ENCODE measurements at places on chromosomes 6 and 20.

DNA sequence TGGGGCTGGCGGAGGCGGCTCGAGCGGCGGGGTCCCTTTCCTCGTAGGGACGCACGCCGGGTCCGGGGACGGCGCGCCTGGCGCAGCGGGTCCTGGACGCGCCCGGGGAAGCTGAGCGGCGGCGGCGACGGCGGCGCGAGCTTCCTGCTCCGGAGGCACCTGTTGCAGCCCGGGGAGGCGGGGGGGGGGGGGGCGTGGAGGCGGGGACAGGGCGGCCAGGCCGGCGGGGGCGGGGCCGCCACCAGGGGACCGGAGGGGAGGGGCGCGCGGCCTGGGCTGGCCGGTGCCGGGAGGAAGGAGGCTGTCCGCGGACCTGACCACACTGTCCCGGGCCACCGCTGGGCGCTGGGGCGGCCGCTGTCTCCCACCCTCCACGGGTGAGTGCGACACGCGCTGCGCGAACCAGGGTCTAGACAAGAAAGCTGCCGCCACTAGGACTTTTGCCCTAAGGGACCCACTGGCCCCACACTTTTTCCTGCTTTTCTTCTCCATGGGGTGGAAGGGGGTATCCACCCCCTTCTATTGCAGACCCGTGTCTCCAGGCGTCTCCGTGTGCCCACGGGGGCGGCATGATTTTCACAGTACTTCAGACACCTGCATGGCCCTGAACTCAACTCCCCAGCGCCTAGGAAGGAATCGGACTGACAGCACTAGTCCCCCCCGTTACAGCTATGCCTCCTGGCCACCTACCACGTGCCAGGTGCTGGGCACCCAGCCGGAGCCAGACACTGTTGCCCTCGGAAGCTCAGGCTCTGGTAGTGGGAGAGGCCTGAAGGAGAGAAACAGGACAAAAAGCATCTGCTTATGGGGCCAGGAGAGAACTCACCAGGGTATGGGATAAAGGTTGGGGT is at the start of gene NFATC2:
NFATC2 (minus strand) TSS at position 149 of the 851 bp plus-strand sequence. CDS start 220 bp downstream, outside the sequence.
- DNase-seq = no peak

DNA sequence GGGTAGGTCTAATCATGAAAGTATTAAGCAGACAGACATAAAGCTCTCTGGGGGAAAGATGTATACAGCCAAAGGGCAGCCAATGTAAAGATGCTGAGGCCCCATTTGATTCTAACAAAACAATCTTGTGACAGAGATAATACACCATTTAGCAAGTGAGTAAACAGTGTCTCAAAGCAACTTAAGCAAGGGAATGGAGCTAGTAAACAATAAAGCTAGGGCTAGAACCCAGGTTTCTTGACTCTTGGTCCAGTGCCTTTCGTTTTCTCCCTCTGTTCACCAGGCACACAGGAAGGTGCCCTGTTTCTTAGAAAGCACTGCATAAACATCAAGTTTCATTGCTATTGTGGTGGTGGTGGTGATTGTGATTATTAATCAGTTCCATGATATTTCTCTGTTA is 5.1 kb downstream of the ELOVL2 start:
- no peak for DNase-seq

GRCh38 chr6:19753826-19754225 is 83.3 kb upstream of the ID4 start:
- DNase-seq = no peak

GRCh38 chr6:157323255-157323965 is at the start of gene TMEM242:
Gene TMEM242, minus strand, starts transcription at chr6:157323519. Its CDS starts 20 bp downstream, at chr6:157323499.
- peak; percentile 64 for DNase-seq

DNA sequence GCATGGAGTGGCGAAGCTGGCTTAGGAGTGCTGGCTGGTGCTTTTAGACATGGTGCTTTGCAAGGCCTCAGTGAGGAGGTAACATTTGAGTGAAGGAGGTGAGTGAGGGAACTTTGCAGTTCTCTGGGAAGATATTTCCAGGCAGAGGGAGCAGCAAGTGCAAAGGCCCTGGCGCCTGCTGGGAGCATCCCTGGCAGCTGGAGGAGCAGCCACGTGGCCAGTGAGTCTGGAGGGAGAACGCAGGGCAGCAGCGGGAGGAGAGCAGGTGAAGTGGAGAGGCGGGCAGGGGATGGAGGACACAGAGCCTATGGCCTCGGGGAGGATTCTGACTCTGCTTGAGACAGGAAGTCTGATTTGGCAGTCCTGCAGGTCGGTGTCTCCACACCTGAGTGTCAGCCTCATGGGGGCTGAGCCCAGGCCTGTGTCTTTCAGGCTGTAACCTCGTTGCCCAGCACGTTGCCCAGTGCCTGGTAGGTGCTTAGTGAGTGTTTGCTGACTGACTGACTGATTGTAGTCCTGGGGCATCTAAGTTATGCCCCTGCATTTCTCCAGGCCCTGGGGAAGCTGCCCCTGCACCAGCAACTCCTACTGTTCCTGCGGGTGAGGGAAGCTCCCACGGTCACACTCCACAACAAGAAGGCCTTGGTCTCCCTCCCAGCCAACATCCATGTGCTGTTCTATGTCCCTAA is 11.0 kb upstream of the BPIFB4 start:
- DNase-seq = no peak

- DNase-seq = no peak
Measured at GRCh38 chr6:11473008-11473740, 64.4 kb upstream of the TMEM170B start.

DNA sequence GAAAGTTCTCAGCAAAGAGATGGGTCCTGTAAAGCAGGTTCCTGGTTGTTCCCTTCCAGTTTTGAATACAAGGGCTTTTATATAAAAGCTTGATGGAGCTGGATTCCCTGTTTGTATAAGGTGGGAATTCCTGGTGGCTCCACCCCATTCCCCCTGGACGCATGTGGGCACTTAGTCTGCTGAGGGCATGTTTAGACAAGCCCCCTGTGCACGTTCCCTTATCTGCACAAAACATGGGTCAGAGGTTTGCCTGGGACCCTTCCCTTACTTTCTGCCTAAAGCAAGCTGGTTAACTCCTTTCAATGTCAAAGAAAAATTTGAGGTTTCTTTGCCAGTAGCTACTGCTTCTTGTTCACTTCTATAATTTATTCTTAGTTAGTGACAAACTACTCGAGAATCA is 181.1 kb downstream of the BCKDHB start:
- no peak for DNase-seq

DNA sequence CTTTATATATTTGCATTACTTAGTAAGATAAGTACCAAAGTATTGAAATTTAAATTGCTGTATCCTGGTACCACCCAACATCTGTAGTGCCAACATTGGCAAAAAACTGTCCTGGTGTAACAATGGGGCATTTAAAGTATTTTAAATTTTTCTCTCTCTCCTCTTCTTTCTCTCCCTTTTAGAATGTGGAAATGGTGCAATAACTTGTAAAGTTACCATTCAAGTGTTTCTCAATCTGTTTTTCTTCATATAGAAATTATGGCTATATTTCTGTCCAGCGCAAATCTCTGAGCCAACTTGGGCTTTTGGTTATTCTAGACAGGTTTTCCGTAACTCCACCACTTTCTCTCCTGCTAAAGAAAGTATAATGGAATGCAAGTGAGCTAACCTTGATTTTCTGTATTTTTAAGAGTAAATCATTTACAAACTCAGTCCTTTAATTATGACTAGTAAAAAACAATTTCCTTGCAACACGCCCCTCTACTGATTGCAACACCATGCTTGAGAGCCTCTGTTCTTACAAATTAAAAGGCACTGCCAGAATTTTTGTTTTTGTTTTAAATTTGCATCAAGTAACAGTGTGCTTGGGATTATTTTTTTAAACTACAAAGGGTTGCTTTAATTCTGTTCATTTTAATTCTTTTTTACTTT is 324.2 kb upstream of the CITED2 start:
- DNase-seq = no peak

- no peak for DNase-seq
Measured at GRCh38 chr6:43170417-43170930, 595 bp upstream of the SRF start.

DNA sequence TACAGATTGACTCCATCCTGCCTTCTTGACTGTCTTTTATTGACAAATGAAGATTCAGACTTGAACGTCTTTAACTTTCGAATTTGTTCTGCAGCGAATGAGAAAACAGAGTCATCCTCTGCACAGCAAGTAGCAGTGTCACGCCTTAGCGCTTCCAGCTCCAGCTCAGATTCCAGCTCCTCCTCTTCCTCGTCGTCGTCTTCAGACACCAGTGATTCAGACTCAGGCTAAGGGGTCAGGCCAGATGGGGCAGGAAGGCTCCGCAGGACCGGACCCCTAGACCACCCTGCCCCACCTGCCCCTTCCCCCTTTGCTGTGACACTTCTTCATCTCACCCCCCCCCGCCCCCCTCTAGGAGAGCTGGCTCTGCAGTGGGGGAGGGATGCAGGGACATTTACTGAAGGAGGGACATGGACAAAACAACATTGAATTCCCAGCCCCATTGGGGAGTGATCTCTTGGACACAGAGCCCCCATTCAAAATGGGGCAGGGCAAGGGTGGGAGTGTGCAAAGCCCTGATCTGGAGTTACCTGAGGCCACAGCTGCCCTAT is 12.2 kb downstream of the BRD2 start:
- no peak for DNase-seq

DNA sequence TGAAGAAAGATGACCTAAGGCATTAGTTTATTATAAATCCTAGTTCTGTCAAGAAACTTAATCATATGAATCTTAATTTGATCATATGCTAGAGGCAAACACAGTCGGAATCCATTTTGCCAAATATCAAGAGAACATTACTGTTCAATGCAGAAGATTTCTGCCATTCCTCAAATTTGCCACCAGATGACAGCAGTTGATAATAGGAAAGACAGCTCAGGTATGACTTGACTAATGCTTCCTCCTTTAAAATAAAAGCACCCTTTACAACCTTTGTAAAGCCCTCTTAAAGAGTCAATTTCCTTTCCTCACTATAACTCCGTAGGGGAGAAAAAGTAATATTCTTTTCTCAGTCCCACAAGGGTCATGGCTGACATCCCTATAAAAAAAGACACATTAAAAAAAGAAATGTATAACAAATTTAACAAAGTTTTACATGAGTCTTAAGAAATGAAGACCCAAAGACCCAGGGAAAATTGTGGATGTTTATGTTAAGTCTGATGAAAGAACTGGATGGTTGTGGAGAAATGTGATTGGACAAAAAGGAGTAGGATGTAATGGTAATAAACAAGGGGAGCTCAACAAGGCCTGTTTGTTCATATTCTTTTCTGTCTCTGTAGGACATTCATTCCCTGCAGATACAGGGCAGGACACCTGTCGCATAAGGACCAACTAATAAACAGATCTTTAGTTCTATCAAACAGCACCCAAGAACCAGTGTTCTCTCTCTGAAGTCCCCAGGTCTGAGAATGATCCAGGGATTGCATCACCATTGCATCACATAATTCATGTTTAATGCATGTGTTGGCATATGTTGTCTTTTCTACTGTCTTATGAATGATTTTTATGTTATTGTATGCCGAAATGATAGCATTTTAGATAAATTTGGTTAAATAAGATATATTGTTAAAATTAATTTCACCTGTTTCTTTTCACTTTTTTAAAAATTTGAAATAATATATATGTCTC is 23.0 kb upstream of the IL17A start:
- no peak for DNase-seq

- DNase-seq = no peak
Measured at GRCh38 chr6:85421972-85422371, 27.9 kb upstream of the NT5E start.

DNA sequence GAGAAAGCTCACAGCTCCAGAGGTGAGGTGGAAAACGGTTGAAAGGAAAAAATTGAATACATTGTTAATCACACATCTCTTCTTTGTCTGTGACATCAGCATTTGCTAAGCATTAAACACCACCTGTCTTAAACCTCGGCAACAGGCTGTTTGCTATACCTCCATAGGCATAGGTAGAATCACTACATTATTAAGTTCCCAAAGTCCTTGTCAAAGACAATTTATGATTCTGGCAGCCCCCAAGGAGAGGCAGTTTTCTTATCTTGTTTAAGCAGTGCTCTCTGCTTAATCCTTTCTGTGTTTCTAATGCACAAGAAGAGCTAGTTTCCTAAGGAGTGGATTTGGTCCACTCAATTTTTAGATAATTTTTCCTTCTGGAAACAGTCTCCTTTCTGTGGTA is 249.7 kb downstream of the NKAIN2 start:
- DNase-seq = no peak

GRCh38 chr6:1606780-1607515 is 2.8 kb upstream of the FOXC1 start:
- no peak for DNase-seq

DNA sequence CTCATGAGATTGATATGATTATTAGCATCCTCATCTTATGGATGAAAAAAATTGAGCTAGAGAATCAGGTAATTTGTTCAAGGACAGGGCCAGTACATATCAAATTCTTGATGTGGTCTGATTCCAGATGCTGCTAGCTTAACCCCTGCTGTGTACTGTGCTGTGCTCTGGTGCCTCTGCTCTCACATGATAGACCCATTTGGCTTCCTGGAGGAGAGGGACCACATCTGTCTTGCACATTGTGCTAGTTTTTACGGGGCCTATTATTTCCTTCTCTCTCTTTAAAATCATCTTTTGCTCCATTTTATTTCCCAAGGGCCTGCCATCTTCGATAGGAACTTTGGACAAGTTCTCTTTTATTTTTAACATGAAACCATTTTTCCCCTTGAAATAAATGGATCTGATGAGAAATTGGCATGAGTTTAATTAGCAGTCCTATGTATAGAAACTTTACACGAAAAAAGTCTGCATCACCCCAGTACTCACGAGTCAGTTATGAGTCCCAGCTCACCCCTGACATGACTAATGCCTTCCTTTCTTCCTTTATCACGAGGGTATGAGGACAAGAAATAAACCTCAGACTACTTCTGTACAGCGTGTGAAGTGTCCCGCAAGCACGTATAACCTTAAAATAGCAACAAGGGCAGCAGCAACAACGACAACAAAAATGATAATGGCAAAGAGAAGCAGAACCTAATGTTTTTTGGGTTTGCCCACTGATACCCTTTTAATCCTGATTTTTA is 26.5 kb downstream of the CD109 start:
- DNase-seq = no peak

DNA sequence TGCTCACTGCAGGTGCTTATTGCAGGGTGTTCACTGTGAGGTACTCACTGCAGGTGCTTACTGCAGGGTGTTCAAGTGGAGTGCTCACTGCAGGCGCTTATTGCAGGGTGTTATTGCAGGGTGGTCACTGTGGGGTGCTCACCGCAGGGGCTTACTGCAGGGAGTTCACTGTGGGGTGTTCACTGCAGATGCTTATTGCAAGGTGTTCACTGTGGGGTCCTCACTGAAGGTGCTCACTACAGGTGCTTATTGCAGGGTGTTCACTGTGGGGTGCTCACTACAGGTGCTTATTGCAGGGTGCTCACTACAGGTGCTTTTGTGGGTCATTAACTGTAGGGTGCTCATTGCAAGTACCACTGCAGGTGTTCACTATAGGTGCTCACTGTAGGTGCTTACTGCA is 20.2 kb downstream of the APMAP start:
- DNase-seq = no peak

DNA sequence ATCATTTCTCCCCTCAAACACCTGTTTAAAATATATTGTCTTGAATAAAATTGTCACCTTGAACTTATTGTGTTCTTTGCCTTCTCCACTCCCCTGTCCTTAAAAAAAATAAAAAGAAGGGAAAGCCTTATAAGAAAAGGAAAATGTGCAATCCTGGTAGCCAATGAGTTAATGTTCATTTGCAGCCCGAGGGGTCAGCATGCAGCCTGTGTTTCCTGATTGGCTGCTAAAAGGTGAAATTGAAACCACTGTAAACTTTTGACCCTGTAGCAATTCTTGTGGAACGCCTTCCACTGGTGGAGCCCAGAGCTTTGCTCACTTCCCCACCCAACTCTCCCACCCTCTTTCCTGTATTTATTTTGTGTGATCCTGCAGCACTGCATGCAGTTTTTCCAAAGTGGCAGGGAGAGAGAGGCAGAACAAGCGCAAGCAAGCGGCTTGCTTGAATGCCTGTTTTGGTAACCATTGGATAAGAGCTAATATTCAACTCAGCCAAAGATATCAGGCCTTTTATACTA is 74.9 kb downstream of the NCOA3 start:
- no peak for DNase-seq
